ENCODE measurements at places on chromosomes 16 and 17.

DNA sequence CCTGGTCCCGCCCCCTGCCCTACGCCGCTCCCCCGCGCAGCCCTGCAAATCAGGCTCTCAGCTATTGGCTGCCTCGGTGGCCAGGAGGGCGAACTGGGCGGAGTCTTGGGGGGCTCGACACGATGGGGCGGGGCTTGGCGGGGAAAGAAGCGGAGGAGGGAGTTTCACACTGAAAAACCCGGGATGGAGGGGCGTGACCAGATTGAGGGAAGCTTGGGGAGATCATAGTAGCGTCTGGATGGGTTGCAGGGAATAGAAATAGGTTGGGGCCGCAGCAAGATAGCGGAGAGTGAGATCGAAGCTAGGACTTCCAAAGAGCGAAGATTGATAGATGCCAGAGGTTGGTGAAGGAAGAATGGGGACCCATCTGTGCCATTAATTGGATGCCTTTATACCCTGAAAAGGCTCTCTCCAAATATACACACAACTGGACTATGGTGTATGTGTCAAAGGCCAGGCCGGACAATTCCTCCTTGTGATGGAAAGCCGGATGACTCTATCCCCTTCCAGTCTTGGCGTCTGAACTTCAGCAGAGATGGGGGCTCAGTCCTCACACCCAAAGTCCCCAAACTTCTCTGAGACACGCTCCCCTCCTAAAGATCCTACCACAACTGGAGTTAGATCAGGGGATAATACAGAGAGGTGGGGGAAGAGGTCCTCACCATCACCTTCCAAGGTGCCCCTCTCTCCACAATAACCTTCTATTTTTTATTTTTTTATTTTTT, 376 bp upstream of the STAC2 start:
- DNase-seq = peak; percentile 97

- no peak for DNase-seq
Observed at GRCh38 chr17:18021372-18021771, 17.6 kb downstream of the ATPAF2 start.

DNA sequence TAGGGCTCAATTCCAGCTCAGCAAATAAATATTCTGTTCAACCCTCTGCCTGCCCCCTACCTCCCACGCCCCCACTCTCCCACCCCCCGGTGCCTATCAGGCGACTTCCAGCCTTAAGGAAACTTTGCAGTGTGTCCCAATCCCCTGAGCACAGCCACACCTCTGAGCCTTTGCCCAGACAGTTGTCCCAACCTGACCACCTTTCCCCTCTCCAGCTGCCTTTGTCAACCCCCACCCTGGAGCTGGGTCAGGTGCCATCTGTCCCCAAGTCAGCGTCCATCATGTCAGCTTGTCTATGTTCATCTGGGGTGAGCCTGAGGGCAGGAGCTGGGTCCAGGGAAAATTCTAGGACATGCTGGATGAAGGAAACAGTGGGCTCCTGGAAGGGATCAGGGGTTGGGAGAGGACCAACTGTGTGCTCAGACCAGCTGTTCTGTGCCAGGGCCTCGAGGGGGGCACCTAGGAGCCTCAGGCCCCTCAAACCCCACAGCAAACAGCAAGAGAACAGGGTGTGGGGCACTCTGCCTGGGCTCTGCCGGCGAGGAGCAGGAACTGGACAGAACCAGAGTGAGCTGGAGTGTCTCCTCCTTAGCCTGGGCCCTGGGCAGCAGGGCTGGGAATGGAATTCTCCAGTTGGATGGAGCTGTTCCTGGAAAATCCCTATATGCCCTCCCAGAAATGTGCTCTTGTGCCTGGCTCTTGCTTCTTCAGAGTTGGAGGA, 17.8 kb downstream of the CDH16 start:
- no peak for DNase-seq

GRCh38 chr17:73249700-73250099, 12.0 kb downstream of the CPSF4L start:
- DNase-seq = no peak

DNA sequence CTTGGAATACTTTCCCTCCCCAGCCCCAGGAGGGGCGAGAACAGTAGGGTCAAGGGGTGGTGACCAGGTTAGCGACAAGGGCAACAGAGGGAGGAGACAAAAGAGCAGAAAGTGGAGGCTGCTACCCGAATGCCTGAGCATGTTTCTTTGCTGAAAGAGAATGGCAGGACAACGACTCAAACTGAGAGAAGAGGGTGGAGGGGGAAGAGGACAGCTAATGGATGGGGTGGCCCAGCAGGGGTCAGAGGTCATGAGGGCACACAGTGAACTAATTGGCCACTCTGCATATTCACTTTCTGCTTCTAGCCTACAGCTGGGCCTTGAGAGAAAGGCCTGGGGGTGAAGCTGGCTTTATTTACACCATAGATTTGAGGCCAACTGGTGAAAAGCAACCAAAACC, 19.1 kb upstream of the DDX52 start:
- DNase-seq = no peak

DNA sequence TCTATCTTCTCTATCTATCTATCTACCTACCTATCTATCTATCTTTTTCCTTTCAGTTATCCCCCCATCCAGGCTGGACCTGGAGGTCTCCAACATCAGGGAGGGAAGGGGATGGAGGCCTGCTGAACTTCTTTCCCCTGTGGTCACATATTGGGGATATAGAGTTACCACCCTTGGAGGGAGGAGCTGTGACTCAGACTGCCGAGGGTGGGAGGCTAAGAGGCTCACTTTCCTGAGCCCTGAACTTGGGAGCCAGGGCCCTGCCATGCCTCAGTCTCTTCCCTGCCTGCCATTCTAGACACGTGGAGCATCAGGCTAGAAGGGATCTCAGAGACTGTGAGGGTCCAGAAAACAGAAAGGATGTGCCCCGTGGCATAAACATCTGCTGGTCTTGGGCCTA, 8.4 kb downstream of the LRRC3C start:
- no peak for DNase-seq

DNA sequence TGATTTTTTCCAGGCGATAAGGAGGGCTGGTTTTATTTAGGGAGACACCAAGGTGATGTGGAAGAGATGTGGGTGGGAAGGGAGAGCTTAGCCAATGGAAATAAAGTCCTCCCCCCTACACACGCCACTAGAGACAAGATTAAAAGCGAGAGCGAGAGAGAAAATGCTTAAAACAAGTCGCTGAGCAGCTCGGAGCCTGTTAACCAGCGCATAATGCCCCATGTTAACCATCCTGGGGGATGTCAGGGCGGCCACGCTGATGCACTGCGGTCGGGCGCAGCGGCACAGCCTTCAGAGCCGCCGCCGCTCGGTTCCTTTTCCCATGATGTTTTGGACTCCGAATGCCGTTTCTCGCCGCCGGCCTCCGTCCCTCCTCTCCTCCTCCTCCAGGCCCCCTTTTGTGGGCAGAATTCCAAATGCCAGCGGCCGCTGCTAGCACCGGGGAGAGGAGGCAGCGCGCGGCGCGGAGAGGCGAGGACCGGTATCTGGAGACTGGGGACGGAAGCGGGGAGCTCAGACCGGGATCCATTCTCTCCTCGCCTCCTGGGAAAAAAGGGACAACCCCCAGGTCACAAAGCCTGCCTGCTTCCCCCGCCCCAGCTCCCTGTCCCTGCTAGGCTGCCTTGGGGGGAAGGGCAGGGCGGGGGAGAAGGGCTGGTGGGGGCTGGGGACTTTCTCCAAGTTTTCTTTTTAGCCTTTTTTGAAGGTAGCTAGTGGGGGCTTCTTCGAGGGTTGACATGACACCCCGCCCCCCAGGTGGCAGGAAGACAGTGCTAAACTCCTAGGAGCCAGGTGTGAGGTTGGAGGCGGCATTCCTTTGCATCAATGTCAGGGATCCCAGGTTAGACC, 98.1 kb upstream of the CCL2 start:
- DNase-seq = peak; percentile 43

- no peak for DNase-seq
Observed at GRCh38 chr17:38893607-38894006, 23.7 kb downstream of the LASP1 start.

DNA sequence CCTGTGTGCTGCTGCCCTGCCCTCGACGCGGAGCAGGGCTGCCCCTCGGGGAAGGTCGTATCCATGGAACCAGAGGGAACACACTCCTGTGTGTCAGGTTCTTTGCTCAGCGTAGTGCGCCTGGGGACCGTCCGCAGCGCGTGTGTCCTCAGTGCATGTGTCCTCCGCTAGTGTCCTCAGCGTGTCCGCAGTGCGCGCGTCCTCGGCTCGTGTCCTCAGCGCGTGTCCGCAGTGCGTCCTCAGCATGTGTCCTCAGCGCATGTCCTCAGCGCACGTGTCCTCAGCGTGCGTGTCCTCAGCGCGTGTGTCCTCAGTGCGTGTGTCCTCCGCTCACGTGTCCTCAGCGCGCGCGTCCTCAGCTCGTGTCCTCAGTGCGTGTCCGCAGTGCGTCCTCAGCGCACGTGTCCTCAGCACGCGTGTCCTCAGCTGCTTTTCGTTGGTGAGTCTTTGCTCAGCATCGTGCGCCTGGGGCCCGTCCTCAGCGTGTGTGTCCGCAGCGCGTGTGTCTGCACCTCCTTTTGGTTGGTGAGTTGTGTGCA, 59.2 kb upstream of the ZNF750 start:
- no peak for DNase-seq

- DNase-seq = no peak
Observed at GRCh38 chr16:82157836-82158235, 12.2 kb downstream of the MPHOSPH6 start.

GRCh38 chr16:85557971-85558657, 55.0 kb upstream of the GSE1 start:
- no peak for DNase-seq

- DNase-seq = no peak
Observed at GRCh38 chr17:68141050-68141449, 105.5 kb downstream of the KPNA2 start.

DNA sequence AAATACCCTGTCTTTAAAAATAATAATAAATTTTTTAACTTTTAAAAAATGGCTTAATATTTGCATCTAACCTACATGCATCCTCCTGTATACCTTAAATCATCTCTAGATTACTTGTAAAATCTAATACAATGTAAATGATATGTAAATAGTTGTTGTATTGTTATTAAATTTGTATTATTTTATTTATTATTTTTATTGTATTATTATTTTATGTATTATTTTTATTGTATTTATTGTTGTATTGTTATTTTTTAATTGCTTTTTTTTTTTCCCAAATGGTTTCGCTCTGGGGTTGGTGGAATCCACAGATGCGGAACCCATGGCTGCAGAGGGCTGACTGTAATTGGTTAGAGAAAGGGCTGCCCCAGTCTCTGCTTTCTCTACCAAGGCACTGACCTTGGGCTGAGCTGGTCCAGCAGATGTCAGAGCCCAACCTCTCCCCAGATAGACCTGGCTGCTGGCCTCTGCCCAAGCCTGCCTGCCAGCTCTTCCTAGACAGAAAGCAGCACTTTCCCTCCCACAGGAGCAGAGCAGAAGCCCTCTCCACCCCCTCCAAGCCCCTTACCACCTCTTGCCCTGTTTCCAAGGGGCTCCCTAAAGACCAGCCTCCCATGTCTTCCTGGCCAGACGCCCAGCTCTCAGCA, 183.8 kb downstream of the GSG1L start:
- DNase-seq = no peak

GRCh38 chr17:9022573-9023391, 1.5 kb downstream of the NTN1 start:
- no peak for DNase-seq

GRCh38 chr17:70241071-70241470, 71.7 kb downstream of the KCNJ2 start:
- DNase-seq = no peak

DNA sequence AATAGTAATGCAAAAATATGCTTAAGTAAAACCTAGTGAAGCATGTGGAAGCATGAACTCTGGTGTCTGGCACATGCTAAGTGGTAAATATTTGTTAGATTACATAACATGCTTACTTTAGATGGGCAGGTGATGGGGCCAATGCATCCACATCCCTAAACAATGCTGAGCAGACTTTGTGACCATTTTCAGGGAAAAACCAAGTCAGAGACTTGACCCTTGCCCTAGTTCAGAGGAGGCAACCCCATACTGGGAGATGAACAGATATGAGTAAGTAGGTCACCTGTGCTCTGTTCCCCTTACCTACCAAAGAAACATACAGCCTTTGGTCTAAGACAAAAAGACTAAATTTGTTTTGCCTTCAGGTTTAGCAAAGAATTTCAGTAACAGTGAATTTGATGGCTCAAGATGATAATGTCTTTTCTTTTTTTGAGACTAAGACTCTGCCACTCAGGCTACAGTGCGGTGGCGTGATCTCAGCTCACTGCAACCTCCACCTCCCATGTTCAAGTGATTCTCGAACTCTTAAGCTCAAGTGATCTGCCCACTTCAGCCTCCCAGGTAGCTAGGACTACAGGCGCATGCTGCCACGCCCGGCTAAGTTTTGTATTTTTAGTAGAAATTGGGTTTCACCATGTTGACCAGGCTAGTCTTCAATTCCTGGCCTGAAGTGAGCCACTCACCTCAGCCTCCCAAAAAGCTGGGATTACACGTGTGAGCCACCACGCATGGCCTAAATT, 91.4 kb downstream of the HIC1 start:
- DNase-seq = no peak

DNA sequence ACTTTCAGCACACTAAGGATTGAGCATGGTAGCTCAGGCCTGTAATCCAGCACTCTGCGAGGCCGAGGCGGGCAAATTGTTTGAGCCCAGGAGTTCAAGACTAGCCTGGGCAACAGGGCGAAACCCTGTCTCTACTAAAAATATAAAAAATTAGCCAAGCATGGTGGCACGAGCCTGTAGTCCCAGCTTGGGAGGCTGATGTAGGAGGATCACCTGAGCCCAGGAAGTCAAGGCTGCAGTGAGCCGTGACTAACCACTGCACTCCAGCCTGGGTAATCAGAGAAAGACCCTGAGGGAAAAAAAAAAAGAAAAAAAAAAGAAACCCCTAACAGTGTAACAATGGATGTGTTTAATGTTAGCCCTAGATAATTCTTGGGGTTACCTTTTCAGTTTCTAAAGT, 24.0 kb downstream of the PARN start:
- no peak for DNase-seq

DNA sequence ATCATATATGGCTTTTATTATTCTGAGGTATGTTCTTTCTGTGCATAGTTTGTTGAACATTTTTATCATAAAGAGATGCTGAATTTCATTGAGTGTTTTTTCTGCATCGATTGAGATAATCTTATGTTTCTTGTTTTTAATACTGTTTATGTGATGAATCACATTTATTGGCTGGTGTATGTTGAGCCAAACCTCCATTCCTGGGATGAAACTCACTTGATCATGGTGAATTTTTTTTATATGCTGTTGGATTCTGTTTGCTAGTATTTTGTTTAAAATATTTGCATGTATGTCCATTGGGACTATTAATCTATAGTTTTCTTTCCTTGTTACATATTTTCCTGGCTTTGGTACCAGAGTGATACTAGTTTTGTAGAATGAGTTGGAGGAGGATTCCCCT, 500.2 kb downstream of the CDH11 start:
- no peak for DNase-seq

- DNase-seq = no peak
Observed at GRCh38 chr17:32931686-32932085, 3.7 kb downstream of the TMEM98 start.

DNA sequence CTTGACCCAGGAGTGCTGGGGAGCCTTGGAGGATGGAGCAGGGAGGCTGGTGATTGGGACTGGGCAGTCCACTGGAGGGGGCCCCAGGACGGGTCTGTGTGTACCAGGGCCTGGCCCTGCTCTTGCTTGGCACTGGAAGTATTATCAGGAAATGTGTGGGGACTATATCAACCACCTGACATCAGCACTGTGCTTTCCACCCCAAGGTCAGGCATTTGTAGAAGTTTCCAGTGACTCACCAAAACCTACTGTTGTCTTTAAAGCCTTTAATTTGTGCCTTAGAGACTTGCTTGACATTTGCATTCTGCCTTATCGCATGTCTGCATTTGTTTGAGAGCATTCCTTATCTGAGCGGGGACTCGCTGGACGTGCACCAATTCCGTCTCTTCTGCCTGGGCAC, 323.1 kb downstream of the FOXL1 start:
- DNase-seq = no peak

GRCh38 chr16:69324585-69325253, 5.7 kb downstream of the PDF start:
- no peak for DNase-seq

Measured in BE2C (cell line).